AG09309 (cell line): ENCODE measurements at places on chromosomes 2 and 18.

DNA sequence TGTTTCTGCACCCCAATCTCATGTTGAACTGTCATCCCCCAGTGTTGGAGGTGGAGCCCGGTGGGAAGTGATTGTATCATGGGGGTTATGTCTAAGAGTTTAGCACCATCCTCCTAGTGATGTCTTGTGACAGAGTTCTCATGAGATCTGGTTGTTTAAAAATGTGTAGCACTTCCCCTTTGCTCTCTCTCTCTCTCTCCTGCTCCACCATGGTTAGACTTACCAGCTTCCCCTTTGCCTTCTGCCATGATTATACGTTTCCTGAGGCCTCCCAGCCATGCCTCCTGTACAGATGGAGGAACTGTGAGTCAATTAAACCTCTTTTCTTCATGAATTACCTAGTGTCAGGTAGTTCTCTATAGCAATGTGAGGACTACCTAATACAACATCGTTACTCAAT lies 396.9 kb upstream of the LRATD1 start:
- no peak for DNase-seq

GRCh38 chr2:103506812-103507211 lies 745.0 kb downstream of the TMEM182 start:
- no peak for DNase-seq

- DNase-seq: no peak
Observed at GRCh38 chr2:211396815-211397214, 840.4 kb downstream of the CPS1 start.

- DNase-seq: no peak
Observed at GRCh38 chr18:24472591-24472990, 12.2 kb downstream of the HRH4 start.

DNA sequence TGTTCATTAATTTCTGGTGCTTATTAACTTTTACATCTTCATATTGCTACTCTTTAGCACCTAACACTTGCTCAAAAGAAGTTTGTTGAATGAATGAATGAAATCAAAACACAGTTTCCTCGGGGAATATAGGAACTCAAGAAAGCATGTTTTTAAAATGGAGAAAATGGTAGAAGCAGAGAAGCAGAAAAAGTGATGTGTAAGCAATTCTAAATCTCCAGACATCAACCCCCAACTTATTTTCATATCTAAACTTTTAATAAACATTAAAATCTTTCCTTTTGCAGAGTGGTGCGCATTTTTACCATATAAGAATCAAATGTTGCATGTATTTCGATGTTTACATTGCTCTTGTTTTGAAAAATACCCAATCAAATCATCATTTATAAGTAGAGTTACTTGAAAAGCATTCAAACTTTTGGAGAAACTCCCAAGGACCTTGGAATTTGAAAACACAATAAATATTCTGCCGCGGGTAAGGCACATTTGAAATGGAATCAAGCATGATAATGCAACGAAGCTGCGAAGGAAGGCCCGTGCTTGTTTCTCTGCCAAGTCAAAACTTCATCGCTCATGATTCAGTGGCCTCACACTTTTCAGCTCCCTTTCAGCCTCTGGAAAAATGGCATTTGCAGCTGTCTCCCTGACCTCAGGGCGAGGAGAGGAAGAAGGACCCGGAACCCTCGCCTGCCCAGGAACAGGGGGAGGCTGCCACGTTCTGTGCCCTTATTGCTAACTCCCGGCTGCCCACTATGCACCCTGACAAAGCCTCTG lies 26.7 kb upstream of the SMIM21 start:
- DNase-seq: no peak

- DNase-seq: peak; percentile 31
Observed at GRCh38 chr2:193824474-193824873, 1629.7 kb upstream of the TMEFF2 start.

DNA sequence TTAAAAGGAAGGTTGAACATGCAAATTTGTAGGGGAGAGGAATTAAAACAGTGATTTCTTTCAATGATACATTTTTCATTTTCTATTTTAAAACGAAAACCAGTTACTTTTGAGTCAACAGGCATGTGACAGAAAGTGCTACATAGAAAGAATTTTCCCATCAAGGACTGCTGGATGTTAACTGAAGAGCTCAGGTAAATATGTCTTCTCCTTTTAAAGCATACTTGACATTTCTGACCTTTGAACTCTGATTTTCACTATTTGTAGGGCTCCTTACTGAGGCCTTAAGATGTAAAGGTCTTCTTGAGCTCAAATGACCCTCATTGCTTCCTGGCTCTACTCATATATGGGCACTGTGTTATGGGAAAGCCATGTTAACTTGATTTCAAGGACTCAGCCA lies 32.4 kb downstream of the FIGN start:
- DNase-seq: no peak

DNA sequence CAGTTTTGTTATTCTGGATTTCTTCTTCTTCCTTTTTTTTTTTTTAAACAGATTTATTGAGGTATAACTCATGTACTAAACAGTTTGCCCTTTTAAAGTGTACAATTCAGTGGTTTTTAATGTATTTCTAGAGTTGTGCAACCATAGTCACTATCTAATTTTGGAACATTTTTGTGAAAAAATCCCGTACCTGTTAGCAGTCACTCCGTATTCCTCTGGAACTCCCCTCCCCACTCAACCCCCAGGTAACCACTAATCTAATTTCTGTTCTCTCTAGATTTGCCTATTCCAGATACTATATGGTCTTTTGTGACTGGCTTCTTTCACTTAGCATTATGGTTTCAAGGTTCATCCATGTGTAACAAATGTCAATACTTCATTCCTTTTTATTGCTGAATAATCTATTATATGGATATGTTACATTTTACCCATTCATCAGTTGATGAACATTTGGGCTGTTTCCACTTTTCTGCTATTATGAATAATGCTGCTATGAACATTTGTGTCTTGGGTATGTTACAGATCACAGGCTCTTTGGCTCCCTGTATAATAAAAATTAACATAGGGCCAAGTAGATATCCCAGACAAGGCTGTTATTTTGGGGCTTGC lies 21.9 kb downstream of the EHBP1 start:
- DNase-seq: no peak

GRCh38 chr2:150296770-150297546 lies 190.5 kb downstream of the RND3 start:
- no peak for DNase-seq

GRCh38 chr18:22813648-22814328 lies 119.3 kb upstream of the RBBP8 start:
- DNase-seq: no peak

- DNase-seq: peak; percentile 20
Observed at GRCh38 chr18:49177812-49178211, 227.0 kb upstream of the SMAD7 start.

- peak; percentile 5 for DNase-seq
Observed at GRCh38 chr2:223563462-223563861, 38.7 kb downstream of the SCG2 start.

DNA sequence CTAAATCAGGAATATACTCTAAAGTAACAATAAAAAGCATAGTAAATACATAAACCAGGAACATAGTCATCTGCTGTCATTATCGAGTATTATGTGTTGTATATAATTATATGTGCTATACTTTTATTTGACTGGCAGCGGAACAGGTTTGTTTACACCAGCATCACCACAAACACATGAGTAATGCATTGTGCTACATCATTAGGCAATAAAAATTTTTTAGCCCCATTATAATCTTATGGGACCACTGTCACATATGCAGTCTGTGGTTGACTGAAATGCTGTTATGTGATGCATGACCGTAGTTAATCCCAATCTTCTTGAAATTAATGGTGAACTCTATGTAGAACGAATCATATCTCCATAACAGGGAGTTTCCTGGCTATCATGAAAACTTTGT lies 136.7 kb upstream of the ZFP36L2 start:
- DNase-seq: no peak

DNA sequence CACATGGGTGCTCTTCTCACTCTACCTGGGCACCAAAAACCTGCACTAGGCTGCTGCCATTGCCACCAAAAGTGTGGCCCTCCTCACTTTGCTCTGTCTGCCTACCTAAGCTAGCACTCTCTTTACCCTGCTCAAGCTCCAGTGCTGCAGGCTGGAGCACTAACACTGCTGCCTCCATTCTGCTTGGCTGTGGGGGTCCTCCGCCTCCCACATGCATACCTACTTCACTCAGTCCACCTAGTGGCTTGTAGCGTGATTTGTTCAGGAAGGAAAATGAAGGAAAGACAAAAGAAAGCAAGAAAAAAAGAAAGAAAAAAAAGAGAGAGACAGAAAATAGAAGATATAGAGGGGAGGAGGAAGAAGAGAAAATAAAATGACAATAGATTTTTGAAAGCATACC lies 1339.4 kb upstream of the CHAC2 start:
- DNase-seq: no peak

- DNase-seq: no peak
Observed at GRCh38 chr2:206273905-206274304, 558 bp upstream of the ZDBF2 start.

DNA sequence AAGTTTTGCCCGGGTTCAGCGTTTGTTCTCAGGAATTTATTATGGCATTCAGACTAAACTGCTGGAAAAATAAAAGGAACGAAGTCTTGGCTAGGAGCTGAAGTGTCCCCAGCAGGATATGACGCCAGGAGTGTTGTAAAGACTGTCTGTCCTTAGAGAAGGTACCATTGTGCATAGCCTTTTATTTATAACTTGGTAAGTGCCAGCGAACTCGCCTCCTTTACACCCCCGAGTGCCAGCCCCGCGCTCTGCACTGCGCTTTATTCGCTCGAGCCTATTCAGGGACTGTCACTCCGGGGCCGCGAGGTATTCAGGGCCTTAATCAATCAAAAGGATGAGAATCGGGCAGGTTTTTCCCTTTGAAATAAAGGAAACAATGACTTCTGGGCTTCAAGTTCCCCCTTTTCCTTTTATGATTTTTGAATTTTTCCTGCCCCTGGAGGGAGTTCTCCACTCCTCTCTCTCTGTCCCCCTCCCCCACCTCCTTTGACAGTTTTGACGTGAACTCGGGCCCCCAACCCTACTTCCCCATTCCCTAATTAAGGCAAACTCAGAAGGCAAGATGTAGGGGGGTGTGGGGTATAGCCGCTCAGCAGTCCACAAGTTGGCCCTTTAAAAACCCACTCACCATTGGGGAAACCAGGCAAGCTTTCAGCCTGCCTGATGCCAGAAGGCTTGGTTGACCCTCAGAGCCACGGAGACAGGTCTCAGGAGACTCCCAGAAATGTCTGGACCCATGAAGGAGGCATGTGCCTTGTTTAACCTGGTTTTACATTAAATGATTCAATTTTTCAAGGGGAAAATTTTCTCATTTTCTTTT lies 1.3 kb upstream of the PAX3 start:
- DNase-seq: no peak

GRCh38 chr2:97845818-97846217 lies 132.4 kb downstream of the ZAP70 start:
- DNase-seq: no peak

- no peak for DNase-seq
Observed at GRCh38 chr2:64591188-64591587, 62.5 kb downstream of the SERTAD2 start.
